CD8-positive, alpha-beta T cell (primary cell): ENCODE measurements at places on chromosomes 5 and 9.

DNA sequence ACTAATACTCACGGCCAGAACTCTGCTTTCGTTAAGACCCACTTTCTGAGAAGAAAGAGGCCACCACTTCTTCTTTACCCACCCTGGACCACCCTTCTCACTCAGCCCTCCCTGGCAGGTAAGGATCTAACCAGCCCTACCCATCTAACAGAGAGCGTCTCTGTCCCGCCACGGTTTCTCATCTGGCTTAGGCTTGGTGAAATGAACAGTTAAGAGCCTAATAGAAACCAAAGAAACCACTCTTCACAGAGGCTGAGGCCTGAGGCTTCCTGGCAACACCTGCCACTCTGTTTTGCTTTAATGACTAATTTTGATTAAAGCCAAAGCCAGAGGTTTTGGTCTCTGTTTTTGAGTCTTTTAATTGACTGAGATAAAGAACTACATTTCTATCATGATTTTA, 354.1 kb upstream of the SLC30A5 start:
- no peak for DNase-seq

DNA sequence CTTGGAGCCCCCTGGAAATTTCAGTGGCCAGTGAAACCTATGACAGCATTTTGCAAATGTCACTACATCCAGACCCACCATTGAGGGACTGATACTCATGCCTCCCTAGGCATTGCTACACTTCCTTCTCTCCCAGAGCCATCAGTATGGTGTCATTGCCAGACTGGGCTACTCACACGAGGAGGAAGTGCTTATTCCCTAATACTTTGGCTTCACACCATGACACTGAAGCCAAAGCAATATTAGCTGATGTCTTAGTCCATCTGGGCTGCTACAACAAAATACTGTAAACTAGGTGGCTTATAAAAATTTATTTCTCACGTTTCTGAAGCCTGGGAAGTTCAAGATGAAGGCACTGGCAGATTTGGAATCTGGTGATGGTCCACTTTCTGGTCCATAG, 22.6 kb downstream of the TRPM3 start:
- no peak for DNase-seq

DNA sequence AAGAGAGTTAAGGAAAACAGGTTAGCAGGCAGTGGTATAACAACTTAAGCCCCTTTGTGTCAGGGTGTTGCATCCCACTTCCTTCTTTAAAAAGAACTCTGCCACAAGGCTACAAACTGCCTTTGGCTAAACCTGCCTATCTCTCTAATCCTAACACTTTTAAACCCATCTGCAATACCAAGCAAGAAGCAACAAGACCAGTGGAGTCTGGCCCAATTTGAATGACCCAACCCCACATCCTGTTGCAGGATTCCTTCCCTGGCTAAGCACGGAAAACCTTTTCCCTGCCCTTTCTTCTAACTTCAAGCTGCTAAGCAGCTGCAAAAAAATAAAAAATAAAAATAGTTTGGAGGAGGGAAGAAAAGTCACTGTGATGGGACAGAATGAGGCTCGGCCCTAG, 27.1 kb downstream of the ABCA1 start:
- DNase-seq: no peak

DNA sequence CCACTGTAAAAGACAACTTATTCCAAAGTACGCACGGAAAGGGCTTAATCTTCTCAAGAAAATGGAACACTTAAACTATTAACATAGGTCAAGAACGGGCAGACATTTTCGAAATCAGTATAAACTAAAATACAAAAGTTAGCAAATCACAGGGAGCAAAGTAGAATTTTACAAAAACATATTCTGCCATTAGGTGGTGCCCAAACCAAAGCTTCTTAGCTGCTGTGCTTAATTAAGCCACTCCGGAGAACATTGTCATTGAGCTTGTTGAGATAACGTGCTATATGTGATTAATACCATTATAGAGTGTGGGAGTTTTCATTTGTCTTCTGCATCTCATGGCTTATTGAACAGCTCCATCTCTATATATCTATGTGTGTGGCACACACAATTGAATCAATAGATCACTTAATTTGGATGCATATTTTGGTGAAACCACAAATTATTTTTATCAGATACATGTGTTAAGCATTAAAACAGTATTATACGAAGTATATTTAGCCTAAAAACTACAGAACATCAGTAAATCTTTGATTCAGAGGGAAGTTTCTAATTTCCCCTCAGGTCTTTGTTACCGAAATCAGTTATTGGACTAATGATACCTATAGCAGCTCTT, 23.4 kb downstream of the UBLCP1 start:
- no peak for DNase-seq

- no peak for DNase-seq
These were observed 13.7 kb upstream of the PSMB7 start for GRCh38 chr9:124428751-124429529.

GRCh38 chr5:7897014-7897600, 28.2 kb downstream of the MTRR start:
- DNase-seq: no peak

DNA sequence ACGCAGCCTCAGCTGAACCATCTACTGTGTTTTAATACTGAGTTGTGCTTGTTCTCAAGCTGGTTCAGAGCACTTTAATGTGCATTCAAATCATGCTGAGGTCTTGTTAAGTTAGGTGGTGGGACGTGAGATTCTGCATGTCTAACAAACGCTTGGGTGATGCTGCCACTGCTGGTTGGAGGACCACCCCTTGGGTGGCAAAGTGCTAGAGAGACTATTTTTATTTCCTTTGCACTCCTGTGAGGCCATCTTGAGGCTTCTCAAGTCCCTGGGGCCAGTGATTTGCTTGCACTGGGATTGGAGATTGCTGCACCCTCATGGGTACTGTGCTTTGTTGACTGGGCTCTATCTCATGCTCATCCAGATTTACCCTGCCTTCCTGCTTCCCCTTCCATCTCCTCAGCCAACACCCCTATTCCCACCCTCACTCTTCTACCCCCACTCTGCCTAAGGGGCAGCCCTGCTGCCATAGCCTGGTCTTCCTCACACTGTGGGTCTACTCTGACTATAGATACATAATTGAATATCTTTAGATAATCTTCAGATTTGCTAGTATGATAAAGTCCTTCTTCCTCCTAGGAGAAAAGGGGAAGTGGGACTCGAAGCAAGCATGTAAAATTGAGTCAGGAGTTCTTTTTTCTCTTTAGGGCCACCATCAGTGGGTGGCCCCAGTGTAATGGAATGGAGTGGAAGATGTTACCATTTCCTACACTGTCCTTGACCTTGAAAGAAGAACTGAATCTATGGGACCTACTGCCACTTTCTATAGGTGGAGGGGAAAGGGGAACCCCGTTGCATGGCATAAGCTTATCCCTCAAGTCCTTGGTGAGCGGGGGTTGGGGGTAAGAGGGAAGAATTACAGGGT, 45.1 kb upstream of the SUB1 start:
- DNase-seq: no peak

DNA sequence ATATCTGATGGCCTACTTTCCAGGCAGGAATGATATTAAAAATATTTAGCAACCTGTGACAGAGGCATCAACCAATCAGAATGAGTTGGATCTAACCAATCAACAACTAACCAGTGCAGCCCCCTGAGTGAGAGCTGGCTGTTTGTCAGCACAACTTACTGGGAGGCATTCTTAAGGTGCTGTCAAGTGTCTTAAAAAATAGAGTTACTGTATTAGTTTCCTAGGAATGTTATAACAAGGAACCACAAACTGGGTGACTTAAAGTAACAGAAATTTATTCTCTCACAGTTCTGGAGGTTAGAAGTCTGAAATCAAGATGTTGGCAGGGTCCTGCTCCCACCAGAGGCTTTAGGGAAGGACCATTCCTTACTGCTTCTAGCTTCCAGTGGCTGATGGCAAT, 85.2 kb downstream of the ATG10 start:
- DNase-seq: no peak

GRCh38 chr9:89529243-89530035, 31.5 kb upstream of the SEMA4D start:
- no peak for DNase-seq

DNA sequence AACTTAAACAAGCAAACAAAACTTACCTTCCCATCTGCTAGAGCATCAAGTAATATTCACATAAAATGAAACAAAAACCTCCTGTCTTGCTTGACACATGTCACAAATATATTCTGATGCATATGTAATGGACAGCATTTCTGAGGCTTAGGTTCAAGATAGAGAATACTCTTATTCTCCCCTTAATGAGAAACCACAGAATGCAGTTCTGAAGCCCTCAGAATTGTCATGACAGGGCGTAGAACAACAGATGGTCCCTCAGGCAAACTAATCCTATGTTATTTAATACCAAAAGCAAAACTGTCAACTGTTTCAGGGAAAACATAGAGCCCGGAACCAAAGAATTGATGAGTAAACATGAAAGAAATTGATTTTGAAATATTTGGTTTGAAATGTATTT, 229.9 kb upstream of the RIOK2 start:
- DNase-seq: no peak

GRCh38 chr9:32251539-32251938, 132.9 kb upstream of the ACO1 start:
- peak; percentile 49 for DNase-seq

- no peak for DNase-seq
These were observed 154.5 kb downstream of the NR3C1 start for GRCh38 chr5:143248822-143249579.

DNA sequence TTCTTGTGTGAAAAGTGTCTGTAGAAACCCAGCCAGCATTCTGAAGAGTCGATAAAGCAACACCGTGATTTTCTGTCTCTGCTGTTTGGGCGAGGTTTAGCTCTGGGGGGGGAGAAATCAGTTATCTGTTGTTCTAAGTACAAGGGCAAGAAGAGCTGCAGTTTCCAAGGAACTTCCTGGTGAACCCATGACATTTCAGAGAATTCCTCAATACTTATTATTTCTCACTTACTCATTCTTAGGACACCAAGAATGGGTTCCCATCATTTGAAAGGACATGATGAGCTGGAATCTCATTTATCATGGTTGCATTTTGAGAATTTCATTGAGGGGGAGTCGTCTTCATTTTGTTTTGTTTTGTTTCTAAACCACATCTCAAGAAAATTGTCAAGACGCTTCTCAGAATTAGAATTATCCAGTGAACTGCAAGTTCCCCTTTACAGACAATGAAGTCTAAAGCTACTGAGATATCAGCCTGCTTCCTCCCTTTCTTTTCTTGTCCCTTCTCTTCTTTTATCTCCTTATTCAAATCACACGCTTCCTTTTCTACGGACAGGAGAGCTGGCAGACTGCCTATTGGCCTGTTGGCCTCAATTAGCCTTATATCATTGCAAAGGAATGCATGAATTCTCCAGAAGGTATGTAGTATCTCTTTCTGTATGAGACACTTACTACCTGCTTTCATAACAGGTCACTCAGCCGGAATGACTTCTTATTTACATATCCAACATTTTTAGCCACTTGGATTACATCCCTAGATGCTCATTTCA, 53.7 kb downstream of the ZNF462 start:
- DNase-seq: no peak
